ENCODE measurements at places on chromosomes 13 and 19. TPM values are rescaled to one million over a fixed set of nuclear protein-coding genes. Genes with fewer than 3 reads are reported as not detected.

CEACAM7 gene
- 3.4 TPM for total RNA-seq

SIGLEC12 gene
- not detected for total RNA-seq

MEF2B gene
- not detected for total RNA-seq

PCP2 gene
- total RNA-seq: not detected

DNA sequence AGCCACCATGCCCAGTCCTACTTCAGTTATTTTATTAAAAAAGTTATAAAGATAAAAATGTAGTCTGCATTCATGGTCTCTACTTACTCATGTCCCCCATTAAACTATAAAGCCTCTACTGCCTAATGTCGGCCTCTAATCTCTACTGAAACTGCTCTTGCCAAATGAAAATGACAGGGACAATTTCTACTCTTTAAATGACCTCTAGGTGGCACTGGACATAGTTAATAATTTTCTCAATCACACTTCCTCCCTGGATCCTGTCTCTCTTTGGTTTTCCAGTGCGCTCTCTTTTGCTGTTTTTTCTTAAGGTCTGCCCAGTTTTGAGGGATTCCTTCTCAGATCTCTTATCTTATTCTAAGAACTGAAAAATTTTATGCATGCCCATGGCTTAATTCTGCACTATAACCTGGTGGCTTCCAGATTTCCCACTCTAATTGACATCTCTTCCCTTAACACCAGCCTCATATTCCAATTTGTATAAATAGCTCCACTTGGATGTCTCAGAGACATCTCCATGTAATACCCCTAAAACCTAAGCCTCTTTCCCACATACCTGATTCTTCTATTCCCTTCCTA lies 54.3 kb downstream of the MTMR6 start:
- no peaks in the 10 kb centered on the region for H3K36me3 ChIP-seq
- DNase-seq: no peak
- no peak overlapping the region for H3K4me3 ChIP-seq
- H3K27me3 ChIP-seq: no peaks in the 10 kb centered on the region

- H3K27me3 ChIP-seq: no peaks in the 10 kb centered on the region
- no peak for DNase-seq
- no peaks in the 10 kb centered on the region for H3K36me3 ChIP-seq
- no peak overlapping the region for H3K4me3 ChIP-seq
- H3K27ac ChIP-seq: no peak overlapping the region
These were observed 390.9 kb upstream of the SGCG start for GRCh38 chr13:22789916-22790315.

DNA sequence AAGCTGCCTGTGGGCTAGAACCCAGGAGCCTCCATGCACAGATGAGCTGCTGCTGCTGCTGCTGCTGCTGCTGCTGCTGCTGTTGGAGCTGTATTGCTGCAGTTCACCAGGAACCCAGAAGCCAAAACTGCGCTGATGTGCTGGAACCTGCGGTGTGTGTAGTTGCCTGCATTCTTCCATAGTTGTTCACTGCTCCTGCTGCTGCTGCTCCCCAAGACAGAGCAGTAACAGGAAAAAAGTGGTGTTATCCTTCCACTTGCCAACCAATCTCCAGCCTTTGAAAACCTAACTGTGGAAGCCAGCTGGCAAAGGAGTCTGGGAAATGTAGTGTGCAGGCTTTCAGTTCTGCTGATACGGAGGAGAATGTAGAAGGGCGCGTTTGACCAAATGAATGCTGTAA lies 37.9 kb downstream of the ARHGAP35 start:
- no peaks in the 10 kb centered on the region for H3K27me3 ChIP-seq
- no peak for DNase-seq
- no peaks in the 10 kb centered on the region for H3K36me3 ChIP-seq

DNA sequence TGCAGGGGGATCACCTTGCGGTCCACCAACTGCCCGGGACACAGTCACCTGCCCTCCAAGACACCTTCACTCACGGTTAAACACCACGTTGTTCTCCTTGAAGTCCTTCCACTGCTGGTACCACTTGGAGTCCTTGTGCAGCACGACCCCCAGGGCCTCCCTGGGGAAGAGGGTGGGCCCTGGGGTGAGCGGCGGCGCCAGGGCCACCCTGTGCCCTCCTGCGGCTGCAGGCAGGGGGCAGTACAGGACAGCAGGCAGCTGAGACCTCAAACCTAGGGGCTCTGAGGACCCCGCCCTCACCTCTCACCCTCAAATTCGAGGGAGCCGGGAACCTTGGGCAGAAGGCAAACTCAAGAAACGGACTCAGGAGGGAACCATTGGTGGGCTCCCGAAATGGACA lies 7.5 kb upstream of the CTXN1 start:
- peaks cover 19% of the 10 kb centered on the region for H3K4me1 ChIP-seq
- DNase-seq: no peak
- no peaks in the 10 kb centered on the region for H3K27me3 ChIP-seq
- no peak overlapping the region for H3K27ac ChIP-seq
- peaks cover 81% of the 10 kb centered on the region for H3K36me3 ChIP-seq

DNA sequence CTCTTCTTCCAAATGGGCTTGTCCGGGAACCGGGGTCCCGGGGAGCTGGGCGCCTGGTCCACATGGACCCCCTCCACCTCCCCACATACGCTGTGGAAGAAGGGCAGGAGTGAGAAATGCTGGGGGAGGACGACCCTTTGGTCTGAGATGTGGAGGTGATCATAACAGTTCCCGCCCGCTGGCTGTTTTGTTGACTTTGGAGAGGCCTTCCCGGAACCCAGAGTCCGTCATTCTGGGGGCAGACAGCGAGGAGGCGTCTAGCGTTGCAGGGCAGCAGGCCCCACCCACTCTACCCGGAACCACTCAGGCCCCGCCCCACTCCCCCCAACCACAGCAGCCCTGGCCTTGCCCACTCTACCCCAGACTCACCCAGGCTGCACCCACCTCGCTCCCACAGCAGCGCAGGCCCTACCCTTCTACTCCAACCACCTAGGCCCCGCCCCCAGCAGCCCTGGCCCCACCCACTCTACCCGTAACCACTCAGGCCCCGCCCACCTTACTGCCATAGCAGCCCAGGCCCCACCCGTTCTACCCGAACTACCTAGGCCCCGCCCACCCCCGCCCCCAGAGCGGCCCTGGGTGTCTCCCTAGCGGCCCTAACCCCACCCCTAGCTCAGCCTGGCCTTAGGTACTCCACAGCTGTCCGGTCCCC lies 7.1 kb downstream of the GPR108 start:
- no peak overlapping the region for H3K27ac ChIP-seq
- no peaks in the 10 kb centered on the region for H3K27me3 ChIP-seq
- H3K4me3 ChIP-seq: no peak overlapping the region
- no peak for DNase-seq

DNA sequence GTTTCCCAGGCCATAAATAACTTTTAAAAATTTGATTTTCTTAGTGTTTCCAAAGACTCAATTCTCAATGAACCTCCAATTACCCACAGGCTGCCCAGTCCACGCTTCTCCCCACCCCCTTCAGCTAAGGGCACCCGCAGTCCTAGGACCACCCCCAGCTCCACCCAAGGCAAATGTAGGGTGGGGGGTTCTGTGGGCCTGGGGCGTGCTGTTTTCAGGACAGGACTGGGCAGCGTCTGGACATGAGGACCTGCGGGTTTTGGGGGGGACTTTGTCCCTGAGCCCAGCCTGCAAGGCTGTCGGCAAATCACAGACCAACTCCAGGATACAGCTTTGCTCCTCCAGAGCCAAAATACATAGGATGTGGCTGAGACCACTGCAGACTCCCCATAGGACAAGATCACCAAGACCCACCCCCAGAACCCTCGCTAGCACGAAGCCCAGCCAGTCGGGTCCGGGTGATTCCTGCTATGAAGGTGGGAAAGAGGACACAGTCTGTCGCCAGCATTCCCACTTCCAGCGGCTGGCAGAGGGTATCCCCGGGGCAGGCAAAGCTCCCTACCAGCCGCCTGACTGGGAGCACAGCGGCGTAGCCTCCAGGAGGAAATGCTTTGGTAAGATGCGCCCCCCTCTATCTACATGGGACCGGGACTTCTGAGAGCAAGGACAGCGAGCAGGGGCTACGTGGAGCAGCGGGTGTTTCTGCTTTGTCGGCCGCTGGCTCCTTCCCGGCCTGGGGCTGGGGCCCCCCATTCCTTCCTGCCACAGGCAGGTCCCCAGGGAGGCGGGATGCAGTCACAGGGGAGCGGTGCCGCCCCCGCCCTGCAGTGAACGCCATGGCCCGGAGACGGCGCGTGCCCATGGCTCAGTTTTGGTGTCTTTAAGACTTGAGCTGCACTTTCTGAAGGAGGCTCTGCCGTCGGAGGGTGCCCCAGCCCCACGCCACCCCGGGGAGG lies 1.6 kb upstream of the TIMM13 start:
- H3K27me3 ChIP-seq: no peaks in the 10 kb centered on the region
- peaks cover 36% of the 10 kb centered on the region for H3K4me1 ChIP-seq
- no peaks in the 10 kb centered on the region for H3K36me3 ChIP-seq
- H3K4me3 ChIP-seq: no peak overlapping the region
- DNase-seq: no peak
- H3K27ac ChIP-seq: no peak overlapping the region

DNA sequence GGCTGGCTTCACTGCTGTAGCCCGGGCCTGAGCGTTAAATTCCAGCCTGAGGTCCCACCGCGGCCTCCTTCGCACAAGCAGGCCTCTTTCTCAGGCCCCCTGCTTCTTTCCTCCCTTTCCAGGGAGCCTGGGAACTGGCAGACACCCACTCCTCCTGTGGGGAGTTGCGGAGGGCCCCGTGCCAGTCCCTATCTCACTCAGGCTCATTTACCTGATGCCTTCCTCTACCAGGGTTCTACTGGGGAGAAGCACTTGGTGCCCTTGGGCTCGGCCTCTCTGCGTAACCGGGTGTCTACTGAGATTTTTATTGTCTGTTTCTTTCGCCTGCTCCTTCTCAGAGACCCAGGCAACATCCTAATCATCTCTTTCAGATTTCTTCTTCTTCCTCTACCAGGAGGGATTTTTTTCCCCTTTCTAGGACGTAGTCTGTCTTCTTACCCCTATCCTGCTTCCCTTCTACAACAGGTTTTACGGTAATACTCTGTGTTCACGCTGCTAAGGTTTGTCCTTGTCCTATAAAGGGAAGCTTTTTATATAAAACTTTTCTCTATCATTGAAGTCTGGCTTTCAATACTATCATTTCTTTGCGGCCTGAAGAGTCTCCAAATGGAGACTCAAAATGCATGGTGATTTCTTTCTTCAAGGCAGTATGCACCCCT lies 135.4 kb upstream of the GPR12 start:
- H3K27me3 ChIP-seq: no peaks in the 10 kb centered on the region
- no peak overlapping the region for H3K4me3 ChIP-seq
- no peak for DNase-seq
- no peaks in the 10 kb centered on the region for H3K4me1 ChIP-seq
- no peak overlapping the region for H3K27ac ChIP-seq

DNA sequence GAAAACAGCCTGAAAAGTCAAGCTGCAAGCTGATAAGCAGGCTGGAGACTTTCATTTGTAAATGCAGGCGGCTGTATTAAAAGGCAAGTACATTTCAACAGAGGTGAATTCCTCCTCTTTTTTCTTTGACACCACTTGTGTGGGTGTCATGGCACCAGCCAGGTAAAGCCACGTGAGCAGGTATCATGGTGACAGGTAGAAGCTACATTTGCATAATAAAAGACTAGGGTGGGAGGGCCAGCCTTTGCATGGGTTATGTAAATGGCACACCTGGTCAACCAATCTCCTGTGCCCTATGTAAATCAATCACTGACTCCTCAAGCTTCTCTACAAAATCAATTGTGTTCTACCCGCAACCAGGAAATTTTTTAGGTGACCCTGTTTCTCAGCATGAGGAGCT lies 68.2 kb downstream of the ZNF100 start:
- no peaks in the 10 kb centered on the region for H3K4me1 ChIP-seq
- no peak overlapping the region for H3K27ac ChIP-seq
- H3K4me3 ChIP-seq: no peak overlapping the region
- DNase-seq: no peak
- H3K36me3 ChIP-seq: no peaks in the 10 kb centered on the region
- H3K27me3 ChIP-seq: no peaks in the 10 kb centered on the region

DNA sequence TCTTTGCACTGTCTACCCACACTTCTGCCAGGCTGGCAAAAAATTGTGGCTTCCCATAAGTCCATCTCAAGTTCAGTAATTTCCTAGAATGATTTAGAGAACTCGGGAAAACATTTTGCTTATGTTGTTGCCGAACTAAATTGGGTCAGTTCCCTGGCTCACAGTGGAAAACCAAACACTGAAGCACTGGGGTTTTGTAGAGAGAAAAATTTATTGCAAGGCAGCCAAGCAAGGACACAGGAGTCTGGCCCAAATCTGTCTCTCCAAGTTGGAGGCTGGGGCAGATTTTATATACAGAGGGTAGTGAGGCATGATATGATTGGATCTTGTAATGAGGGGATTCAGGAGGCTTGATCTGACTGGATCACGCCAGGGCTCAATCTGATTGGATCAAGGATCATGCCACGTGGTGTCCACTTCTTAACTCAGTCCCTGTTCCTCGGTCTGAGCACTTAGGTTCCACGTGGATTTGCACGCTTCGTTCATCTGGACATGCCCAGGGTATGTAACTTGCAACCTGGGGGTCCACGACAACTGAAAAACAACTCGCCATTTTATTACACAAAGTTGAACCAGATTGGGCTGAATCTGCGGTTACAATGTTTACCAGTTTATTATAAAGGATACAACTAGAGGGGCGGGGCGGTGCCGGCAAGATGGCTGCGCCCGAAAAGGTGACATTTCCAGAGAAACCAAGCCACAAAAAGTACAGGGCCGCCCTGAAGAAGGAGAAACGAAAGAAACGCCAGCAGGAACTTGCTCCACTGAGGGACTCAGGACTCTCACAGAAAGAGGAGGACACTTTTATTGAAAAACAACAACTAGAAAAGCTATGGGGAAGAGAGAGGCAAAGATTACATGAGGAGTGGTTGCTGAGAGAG lies 7.3 kb downstream of the CD209 start:
- no peak overlapping the region for H3K4me3 ChIP-seq
- DNase-seq: no peak
- H3K36me3 ChIP-seq: no peaks in the 10 kb centered on the region
- no peak overlapping the region for H3K27ac ChIP-seq
- no peaks in the 10 kb centered on the region for H3K4me1 ChIP-seq

- no peak overlapping the region for H3K27ac ChIP-seq
- no peaks in the 10 kb centered on the region for H3K36me3 ChIP-seq
- H3K27me3 ChIP-seq: no peaks in the 10 kb centered on the region
- H3K4me3 ChIP-seq: no peak overlapping the region
- no peaks in the 10 kb centered on the region for H3K4me1 ChIP-seq
These were observed 214.1 kb upstream of the UFM1 start for GRCh38 chr13:38135592-38135991.

DNA sequence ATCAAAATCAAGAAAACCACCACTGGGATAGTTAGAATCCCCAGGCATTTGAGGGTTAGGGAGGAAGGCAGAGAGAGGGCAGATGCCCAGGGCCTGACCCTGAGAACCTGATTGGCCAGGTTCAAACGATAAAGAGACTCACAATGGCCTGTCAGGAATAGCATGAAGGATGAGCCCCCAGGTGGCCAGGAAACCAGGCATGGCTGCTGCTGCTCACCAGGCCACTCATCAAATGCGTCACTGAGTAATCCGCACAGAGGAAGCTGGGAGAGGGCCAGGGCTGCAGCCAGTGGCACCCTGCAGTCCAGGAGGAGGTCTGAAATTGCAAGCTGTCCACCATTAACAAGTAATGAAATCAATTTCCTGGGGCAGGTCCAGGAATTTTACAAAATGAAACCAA lies 111.3 kb downstream of the KATNAL1 start:
- DNase-seq: no peak
- H3K4me1 ChIP-seq: peaks cover 12% of the 10 kb centered on the region
- H3K27me3 ChIP-seq: no peaks in the 10 kb centered on the region
- no peak overlapping the region for H3K4me3 ChIP-seq

Data from vagina (tissue), 2 donors.